AG04450 (cell line): ENCODE measurements at places on chromosomes 13 and 19.

DNA sequence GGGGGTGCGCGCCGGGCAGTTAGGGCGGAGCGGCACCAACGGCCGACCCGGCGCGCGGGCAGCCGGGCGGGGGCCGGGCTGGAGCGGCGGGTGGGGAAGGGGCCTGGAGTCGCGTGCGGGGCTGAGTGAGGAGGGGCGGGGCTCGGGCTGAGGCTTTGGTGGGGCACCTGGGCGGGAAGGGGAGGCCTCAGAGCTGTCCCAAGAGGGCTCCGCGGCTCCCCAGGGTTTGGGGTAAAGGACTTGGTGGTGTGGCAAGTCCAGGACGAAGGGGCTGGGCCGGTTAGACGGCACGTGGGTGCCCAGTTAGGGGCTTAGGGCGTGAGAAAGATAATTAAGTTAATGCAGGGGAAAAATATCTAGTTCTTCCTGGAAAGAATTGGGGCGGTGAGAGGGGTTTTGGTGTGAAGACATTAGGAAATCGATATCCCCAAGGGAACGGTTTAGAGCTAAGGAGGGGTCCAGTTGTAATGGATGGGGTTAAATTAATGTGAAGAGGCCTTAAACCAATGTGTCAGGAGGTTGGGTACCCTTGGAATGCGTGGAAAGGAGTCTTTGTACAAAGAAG is 496 bp downstream of the ZNF574 start:
- no peak for DNase-seq

- DNase-seq, result no peak
Observed at GRCh38 chr13:95154413-95154886, 146.8 kb downstream of the ABCC4 start.

DNA sequence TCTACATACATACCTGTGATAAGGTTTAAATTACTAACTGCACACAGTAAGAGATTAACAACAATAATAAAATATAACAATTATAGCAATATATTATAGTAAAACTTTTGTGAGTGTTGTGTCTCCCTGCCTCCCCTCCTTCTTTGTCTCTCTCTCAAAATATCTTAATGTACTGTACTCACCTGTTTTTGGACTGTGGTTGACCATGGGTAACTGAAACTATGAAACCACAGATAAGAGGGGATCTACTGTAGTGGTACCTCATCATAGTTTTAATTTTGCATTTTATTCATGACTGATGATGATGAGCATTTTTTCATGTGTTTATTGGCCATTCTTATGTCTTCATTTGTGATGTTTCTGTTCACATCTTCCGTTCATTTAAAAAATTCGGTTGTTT is 104.5 kb downstream of the NBEA start:
- DNase-seq, result no peak

DNA sequence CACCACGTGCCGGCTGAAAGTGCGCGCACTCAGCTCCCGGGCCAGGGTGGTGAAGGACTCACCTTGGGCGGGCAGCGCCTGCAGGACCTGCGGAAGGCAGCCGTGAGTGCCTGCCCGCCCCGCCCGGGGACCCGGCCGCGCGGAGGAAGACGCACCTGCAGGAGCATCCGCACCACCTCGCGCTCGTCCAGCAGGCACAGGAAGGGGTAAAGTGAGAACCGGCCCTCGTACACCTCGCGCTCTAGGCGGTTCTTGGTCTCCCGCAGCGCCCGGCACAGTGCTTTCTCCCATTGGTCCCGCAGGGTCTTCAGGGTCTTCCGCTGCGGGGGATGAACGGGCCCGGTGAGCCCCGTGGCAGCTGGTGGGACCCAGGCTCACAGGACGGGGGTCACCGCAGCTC is 10.7 kb downstream of the POLRMT start:
- DNase-seq, result no peak

DNA sequence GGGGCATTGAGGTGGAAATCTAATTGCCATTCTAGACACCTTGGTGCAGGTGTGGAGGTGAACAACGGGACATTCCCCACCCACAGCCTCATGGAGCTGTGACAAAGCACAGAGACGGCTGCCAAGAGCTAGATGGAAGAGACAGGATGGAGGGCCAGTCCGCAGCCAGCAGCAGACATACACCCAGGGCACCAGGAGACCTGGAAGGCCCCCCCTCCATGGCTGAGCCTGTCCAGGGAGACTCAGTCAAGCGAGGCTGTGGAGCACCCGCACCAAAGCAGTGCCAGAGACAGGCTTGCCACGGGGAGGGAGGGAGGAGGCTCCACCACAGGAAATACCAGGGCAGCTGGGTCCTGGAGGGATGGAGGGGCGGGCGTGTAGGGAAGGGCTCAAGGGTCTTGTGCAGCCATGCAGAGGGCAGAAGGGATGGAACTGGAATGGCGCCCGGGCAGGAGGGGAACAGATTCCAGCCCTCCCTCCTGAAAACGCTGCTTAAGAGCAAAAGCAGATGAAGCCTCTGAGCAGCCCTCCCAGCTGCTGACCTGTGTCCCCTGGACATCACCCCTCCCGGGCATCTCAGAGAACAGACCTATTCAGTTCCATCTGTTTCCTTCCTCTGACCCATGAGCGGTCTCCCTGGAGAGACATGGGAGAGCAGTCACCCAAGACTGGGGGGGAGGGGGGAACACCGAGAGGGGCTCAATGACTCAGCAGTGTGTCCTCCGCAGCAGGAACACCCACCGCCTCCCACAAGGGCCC is 14.4 kb downstream of the EPS15L1 start:
- no peak for DNase-seq

GRCh38 chr13:36820222-36820621 is 1.2 kb downstream of the RFXAP start:
- no peak for DNase-seq

DNA sequence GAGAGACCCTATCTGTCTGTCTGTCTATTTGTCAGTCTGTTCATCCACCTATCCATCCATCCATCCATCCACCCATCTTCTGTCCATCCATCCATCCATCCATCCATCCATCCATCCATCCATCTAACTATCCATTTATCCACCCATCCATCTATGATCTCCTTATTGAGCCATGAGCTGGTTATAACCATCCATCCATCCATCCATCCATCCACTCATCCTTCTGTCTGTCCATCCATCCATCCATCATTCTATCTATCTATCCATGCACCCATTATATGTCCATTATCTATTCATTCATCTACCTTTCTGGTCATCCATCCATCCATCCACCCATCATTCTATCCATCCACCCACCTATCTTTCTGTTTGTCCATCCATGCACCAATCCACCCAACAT is 44.6 kb downstream of the NWD1 start:
- no peak for DNase-seq

- DNase-seq, result no peak
Observed at GRCh38 chr19:1813192-1814182, 1.4 kb upstream of the ATP8B3 start.

DNA sequence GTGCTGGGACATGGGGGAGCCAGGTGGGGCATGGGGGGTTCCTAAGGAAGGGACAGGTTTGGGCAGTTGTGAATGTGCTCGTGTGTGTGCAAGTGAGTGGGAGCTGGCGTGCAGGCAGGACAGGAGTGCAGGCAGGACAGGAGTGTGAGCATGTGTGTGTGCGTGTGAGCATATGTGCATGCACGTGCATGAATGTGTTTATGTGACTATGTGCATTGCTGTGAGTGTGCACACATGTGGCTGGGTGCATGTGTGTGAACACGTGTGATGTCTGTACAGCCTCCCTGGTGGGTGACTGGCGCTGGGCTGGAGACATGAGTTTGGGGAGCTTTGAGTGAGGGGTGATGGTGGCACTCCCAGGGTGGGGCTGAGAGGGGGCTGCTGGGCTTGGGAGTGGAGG is 33.4 kb downstream of the CRTC1 start:
- DNase-seq, result no peak

DNA sequence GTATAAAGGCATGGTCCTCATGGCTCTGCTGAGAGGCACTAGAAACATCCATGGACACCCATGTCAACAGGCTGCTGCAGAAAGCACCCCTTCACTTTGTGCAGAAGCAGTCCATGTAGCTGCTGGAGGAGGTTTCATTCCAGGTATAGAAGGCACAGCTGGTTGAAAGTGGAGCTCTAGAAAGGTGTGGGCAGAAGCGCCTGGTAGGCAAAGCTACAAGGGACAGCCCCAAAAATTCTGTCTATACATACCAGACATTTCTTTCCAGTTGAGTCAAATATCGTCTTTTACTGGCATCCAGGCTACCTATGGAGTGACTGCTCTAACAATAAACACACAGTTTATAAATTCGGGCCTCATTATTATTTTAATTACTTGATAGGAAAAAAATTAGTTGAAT is 129.3 kb downstream of the ENOX1 start:
- no peak for DNase-seq

- DNase-seq, result peak; percentile 7
Observed at GRCh38 chr19:38544569-38545315, 73.0 kb downstream of the MAP4K1 start.

GRCh38 chr13:46126552-46127357 is 21.9 kb upstream of the CPB2 start:
- peak; percentile 43 for DNase-seq

- DNase-seq, result no peak
Observed at GRCh38 chr19:12567951-12568350, 16.7 kb upstream of the ZNF564 start.

GRCh38 chr13:77545626-77546412 is 10.3 kb downstream of the SCEL start:
- no peak for DNase-seq

GRCh38 chr19:39563408-39563807 is 23.4 kb upstream of the EID2 start:
- DNase-seq, result no peak

DNA sequence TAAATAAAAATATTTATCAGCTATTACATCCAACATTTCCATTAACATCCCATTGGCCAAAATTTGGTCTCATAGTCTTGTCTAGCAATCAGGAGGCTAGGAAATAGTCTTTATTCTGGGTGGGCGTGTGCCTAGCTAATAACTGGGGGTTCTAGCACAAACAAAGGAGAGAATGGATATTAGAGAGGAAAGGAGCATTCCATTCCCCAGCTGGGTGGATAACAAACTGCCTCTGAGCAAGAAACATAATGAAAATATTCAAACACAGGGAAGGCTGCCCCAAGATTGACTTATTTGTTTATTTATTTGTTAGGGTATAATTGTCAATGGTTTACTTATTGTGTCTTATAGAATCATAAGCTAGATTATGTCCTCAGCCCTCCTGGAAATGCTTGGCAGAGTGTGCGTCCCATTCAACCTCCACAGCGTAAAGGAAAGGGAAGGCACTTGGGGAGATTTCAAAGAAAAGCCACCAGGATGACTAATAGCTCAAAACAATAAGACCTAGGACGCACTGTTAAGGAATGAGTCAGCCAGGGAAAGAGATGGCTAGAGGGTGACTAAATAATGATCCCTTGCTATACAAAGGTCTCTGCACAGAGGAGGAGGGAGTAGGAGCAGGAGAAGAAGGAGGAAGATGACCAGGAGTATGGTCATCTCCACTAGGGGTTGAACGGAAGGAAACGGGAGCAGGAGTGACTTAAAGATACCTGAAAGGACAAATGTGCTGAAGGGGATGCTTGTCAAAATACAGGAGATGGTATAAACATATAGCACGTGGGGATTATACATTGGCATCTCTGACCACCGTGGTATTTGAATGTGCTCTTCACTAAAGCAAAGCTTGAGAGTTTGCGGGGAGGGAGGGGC is 23.5 kb upstream of the USP12 start:
- no peak for DNase-seq

GRCh38 chr13:75443356-75443958 is 38.5 kb downstream of the TBC1D4 start:
- DNase-seq, result no peak

GRCh38 chr13:75550159-75550567 is 572 bp downstream of the UCHL3 start:
- DNase-seq, result peak; percentile 48

DNA sequence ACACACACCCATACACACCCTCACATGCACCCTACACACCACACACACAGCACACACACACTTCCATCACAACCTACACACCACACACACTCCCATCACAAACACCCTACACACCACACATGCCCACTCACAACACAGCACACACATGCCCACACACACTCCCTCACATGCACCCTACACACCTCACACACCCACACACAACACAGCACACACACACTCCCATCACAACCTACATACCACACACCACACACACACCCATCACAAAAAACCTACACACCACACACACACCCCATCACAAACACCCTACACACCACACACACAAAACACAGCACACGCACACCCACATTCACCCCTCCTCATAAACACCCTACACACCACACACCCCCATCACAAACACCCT is 15.1 kb downstream of the PEPD start:
- DNase-seq, result no peak

GRCh38 chr19:29381353-29382203 is 144.2 kb upstream of the VSTM2B start:
- DNase-seq, result no peak
